ENCODE measurements at places on chromosomes 16 and 17. TPM values are rescaled to one million over a fixed set of nuclear protein-coding genes. Genes with fewer than 3 reads are reported as not detected.

Gene ENPP7
- not detected for polyA plus RNA-seq

Gene MINK1
- 63.8 TPM for polyA plus RNA-seq

Gene AKAP10
- 31.8 TPM for polyA plus RNA-seq

Gene MAPT
- 5.3 TPM for polyA plus RNA-seq

Gene STH
- polyA plus RNA-seq, result 0.38 TPM

DNA sequence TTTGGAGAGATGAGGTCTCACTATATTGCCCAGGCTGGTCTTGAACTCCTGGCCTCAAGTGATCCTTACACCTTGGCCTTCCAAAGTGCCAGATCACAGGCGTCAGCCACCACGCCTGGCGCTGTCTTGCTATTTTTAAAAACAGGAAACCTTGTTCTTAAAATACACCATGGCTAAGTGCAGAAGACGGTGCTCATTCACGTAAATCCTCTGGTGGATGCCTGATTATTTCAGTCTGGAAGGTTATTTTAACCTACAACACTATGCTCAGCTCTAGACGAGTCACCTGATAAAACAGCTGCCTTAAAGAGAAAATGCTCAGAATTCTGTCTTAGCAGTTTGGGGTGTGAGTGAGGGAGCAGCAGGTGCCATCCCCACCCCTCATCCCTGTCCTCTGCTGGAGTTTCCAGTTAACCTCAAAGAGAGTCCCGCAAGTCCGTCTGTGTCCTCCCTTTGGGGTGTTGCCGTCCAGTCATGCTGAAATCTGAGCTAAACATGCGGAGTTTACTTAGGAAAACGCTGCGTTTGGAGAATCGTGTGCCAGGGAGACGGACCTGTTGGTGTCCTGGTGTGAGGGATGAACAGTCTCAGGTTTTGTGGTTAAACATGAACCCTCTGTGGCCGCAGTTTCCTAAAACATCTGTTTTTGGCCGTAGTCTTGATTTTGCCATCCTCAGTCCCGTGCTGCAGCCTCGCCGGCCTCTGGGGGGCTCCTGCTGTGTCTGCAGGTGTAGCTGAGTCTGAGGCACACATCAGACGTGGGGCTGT lies 17.1 kb downstream of the SPG7 start:
- no peak for DNase-seq

DNA sequence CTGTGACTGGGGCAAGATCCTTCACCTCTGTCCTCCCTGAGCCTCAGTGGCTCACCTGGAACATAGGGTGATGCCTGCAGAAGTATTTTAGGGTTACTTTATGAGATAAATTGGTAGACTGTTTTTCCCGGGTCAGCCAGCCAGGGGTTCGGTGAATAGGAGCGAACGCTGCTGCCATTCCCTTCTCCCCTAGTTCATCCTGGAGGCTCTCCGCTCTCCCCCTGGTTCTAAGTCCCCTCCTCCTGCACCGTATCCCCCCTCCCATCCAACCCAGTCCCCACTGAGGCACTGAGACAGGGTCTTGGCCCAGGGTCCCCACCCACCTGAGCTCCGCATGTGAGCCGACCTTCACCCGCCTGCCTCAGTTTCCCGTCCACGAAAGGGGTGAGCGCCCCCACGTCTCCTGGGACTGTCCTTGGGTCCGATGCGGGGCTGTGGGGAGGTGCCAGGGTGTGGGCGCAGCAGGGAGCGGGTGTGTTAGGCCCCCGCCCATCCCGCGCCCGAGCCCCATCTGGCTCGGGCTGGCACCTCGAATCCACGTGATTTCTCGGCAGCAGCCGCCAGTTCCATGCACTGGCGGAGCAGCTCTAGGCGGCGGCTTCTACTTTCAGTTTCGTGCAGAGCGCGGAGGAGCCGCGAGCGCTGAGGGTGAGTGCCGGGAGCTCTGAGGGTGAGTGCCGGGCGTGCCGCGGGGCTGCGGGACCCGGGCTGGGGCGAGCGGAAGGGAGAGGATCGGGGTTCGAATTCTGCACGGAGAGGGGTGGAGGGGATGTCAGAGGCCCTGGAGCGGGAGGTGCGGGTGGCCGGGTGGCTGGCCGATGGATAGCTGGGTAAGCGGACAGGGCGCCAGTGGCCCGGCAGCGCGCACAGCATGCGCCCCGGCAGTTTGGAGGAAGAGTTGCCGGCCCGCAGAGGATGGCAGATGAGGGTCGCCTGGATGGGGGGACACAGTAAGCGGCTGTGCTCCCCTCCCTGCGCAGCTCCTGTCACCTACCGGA lies at the start of gene NLRC5:
TSS of gene NLRC5 (plus strand) at position 610 of the 998 bp plus-strand sequence. CDS start 31,156 bp downstream, outside the sequence.
- DNase-seq, result peak; percentile 84

GRCh38 chr17:8728971-8729370 lies 15.7 kb downstream of the CCDC42 start:
- DNase-seq, result no peak

- no peak for DNase-seq
Observed at GRCh38 chr16:27408012-27408601, 6.1 kb downstream of the IL21R start.

DNA sequence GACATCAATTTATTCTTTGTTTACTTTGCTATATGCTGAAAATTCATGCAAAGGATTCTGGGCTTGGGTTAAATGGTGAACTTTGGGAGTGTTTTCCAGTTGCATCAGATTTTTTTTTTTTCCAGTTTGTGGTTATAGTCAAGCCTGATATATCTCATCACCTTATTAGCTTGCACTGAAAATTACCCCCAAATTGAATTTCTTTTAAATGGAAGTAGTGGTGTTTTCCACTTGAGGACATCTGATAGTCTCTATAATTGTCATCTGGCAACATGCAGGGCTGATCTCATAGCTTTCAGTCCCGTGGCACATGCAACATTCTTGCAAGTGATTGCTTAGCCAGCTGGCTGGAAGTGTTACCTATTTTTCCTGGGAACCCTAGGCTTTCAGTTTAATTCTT lies 4.7 kb upstream of the KRTAP3-1 start:
- DNase-seq, result no peak

GRCh38 chr16:81785138-81785924 lies 6.2 kb downstream of the PLCG2 start:
- DNase-seq, result no peak

DNA sequence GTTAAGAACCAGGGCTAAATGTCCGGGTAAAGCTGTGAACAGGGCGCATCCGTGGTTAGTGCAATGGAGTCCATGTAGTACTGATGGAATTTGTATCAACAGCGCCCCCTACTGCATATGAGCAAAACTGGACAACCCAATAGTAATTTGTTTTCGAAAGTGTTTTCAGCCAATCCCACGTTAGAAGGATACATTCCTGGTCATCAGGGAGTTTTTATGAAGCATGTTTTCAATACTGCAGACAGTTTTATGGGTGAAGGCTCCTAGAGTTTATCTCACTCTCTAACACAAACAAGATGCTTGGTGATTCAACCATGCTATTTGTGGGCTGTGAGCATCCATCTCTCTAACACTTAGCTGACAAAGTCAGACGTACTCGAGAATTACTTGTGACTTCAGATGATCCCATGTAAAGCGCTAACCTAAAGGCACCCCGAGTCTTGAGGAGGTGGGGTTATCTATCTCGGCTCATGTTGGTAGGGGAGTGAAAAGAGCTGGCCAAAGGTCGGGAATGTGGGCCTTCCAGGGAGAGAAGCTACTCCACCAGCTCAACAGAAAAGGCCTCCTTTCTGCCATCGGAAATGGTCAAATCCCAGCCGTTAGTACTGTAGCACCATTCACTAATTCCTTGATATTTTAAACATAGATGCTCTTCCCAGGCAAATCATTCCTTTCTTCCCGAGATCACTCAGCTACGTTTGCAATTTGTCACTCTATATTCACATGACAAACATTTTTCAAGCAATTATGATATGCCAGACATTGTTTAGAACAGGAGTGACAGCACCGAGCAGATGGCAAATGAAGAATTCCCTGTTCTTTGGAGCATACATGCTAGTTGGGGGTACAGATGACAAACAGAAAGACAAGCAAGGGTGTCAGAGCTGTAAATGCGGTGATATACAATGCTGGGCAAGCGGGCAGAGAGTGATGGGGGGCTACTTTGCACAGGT lies 46.9 kb upstream of the HNF1B start:
- DNase-seq, result no peak

DNA sequence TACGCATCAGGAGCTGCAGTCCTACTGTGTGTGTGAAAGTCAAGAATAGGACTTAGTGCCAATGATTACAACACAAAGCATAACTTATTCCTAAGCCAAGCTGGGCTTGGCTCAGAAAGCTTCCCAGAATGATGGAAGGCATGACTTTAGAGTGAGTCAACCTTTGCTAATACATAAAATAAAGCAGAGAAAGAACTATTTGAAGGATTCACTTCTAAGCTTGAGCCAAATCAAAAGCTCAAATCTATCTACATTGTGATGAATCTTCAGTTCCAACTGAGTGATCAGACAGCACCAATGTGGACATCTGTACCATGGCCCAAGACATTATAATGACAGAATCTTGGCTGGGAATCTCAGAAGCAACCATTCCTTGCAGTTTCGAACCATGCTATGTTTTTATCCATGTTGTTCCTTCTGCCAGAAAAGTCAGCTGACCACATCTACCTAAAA lies 41.4 kb downstream of the SMG6 start:
- DNase-seq, result no peak
